T-helper 1 cell (primary cell): ENCODE measurements at places on chromosomes 3 and 15.

DNA sequence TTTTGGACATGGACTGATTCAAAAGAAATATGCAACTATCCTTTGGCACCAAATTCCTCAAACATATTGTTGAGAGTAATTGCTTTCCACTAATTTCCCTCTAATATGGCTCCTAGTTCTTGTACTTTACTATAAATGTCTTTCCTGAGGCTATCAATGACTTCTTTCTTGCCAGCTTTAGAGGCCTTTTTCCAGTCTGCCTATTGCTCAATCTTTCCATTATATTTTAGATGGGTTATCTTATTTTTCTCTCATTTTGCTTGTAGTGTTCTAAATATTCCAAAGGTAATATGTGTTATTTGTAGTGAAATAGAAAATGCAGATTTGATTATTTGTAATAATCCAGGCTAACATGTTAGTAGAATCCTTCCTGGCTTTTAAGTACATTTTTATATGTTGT is 11.5 kb upstream of the TEX9 start:
- no peak for DNase-seq

DNA sequence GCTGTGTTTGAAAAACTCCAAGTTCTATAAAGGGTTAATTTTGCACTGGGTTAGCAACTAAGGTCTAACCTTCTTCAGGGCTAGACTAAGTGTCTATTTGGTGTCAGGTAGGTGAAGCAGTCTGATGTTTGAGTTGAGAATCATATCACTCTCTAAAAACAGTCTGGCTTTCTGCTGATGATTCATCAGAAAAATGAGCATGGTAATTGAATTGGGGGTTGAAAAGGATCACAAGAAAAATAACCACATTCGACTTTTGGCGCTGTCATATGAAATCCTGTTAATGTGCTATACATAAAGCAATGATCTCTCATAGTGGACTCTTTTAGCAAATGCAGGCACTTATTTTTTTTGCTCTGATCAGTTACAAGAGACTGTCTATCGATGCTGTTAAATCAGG is 242.2 kb upstream of the AZI2 start:
- no peak for DNase-seq

DNA sequence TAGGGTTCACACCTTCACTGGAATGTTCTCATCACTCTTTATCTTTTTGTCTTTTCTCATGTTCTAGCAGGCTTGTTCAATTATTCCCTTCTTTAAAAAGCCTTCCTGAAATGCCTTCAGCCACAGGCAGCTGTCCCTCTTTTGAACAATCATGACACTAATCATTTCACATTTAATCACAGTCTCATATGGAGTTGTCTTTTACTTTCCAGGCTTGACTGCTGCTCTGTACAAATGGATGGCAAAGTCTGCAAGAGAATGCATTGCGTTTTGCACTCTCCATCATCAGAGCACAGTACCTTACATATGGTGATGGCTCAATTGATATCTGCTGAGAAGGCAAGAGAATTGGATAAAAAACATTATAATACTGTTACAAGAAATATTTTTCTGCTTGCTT is 529.8 kb downstream of the DIPK2A start:
- DNase-seq: no peak

DNA sequence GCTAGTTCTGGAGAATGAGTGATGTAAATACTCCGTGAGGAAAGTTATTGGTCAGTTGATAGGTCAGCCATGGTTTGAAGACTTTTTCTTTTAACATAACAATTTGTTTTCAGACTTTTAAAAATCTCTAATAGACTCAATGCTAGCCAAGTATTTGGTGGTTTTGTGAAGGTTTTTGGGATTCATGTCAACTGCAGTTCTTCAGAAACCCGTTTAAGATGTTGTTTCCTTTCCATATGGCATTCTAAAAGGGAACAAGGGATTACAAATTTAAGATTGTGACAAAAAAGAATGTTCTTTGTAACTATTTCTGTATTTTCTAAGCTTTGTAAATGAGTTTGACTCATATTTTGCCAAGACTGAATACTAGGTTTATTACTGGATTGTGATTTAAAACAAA is 281.7 kb upstream of the COL8A1 start:
- no peak for DNase-seq

DNA sequence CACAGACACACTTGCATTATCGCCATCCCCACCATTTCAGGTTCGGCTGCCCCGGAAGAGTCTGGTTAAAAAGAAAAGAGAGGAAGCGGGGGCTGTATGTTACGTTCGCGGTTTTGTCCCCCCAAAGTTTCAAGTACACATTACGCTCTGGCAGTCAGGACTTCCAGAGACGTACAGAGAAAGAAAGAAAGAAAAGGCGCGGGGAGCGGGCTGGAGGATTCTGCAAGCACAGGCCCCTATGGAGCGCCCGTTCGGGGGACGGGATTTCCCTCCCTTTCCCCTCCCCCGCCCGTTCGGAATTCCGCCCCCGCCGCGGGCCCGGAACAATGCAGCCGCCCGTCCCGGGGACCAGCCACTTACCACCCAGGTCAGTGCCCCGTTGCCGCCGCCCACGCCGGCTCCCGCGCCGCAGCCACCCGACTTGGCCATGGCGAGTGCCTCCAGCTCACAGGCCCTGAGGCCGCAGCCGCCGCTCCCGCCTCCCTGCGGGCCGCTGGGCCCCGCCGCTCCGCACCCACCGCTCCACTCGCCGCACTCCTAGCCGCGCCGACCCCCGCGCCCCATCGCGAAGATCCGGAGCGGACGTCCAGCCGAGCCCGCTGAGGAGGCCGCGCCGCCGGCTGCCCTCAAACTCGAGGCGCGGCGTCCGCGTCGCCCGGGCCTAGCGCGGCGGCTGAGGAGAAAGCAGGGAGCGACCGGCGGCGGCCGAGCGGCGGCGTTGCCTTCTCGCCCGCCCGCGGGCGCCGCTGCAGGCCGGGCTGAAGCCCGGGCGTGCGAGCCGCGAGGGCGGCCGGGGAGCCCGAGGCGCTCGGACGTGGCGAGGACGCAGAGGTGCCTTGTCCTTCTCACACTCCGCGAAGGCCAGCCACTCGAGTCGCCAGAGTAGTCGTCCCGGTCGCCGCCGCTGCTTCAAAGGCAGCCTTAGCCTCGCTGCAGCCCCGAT is 567 bp downstream of the TOP2B start:
- DNase-seq: peak; percentile 58
